Upper lobe of right lung (tissue), 1 donor: ENCODE measurements at places on chromosomes 3 and 15.
A peak's percentile ranks its signal among the peaks of the same experiment; 100 is the strongest.

- no peak for DNase-seq
Observed at GRCh38 chr3:122716667-122717066, 36.0 kb downstream of the PARP14 start.

DNA sequence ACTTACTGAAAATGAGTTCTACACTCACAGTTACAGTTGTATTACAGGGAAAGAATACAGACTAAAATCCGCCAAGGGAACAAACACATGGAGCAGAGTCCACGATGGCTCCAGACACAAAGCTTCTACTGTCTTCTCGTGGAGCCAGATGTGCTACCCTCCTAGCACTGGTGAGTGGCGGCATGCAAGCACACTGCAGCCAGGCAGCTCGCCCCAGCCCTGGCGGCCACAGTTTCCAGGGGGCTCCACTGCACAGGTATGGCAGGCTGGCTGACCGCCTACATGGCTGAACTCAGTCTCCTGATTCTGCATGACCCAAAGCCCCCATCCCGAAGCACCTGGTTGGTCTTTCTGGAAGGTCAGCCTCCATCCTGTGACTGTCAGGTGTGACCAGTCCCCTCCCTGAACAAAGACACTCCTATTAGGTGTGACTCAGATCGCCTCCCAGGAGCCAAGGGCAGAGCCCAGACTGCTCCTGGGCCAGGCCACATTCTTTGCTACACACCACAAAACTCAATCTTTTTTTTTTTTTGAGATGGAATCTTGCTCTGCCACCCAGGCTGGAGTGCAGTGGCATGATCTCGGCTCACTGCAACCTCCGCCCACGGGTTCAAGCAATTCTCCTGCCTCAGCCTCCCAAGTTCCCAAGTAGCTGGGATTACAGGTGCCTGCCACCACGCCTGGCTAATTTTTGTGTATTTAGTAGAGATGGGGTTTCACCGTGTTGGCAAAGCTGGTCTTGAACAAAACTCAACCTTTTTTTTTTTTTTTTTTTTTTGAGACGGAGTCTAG, 51.5 kb downstream of the CFAP92 start:
- no peak for DNase-seq

DNA sequence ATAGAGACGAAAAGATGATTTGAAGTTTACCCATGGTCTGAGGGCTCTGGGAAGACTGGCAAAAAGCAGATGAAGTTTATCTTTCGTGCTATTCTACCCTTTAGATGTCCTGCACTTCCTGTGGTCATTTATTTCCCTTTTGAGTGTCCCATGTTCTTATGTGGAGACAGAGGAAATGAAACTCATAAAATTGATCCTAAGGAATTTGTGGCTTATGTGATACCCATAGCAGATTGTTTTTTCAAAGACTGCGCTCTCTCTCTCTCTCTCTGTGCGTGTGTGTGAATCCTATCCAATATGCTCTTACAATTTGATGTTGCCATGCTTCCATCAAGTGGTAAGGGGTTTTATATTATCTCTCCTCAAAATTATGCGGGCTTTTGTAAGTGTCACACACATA, 607.5 kb upstream of the DPPA4 start:
- no peak for DNase-seq

DNA sequence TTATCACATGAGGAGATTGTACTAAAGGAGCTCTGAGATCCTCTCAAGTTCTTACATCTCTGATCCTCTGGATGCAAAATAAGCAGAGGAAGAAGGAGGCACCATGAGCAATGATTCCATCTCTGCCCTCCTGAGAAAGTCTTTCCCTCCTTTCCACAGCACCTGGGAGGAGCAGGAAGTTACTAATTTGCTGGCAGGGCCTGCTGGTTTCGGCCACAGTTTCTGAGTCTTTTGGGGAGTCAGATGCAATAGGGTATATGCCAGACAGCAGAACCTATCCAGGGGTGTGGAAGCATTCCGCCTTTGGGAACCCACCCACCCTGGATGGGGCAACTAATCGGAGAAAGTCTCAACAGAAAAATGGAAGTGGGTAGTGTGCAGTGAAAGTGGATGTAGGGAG, 38.5 kb upstream of the SPTSSB start:
- DNase-seq, result no peak

- no peak for DNase-seq
Observed at GRCh38 chr3:174398761-174399160, 460.4 kb upstream of the NAALADL2 start.

GRCh38 chr3:176861137-176861536, 336.1 kb downstream of the TBL1XR1 start:
- DNase-seq, result no peak

DNA sequence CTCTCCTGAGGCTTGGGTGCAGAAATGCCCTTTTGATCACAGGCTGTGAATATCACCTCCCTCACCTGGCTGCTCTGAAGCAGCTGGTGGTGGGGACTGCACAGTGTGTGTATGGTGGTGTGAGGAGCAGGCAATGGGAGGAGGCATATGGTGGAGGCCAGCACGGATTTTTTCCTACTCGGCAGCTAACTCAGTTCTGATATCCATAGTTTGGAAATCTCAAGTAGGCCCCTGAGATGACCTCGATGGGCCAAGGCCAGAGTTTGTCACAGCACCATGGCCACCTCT, 21.3 kb upstream of the CXCR6 start:
- no peak for DNase-seq

DNA sequence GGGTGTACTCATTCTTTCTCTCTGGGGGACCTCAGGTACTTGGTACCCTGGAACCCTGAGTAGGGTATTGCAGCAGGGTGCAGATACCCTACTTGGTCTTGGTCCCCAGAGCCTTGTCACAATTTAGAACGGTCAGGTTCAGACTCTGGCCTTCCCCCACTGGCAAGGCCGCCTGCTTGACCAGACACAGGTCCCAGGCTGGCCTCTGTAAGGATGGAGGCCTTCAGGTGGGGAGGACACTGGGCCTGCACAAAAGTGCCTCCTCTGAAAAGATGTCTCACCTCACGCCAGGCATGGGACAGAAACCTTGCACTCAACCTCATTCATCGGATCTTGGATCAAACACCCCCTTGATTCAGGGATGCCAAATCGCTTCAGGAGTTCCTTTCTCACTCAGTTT, 158.4 kb downstream of the KLF13 start:
- peak; percentile 46 for DNase-seq

DNA sequence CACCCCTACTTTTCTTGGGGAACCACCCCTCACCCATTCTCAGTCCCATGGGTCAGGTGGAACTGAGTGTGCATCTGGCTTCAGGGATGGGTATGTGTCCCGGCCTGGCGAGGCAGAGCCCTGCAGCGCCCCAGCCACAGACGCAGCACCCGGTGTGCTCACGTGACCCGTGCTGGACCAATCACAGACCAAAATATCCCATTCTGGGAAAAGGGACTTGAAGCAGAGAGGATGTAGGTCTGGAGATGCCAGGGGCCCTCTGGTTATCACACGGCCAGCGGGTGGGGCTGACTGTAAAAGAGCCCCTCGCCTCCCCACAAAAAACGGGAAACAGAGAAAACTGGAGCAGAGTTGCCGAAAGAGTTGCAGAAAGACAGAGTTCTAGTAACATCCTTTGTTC, 138.0 kb upstream of the RAD18 start:
- DNase-seq, result no peak

GRCh38 chr3:150317469-150317868, 90.6 kb upstream of the TSC22D2 start:
- no peak for DNase-seq

- no peak for DNase-seq
Observed at GRCh38 chr3:16059081-16059537, 115.4 kb upstream of the GALNT15 start.

DNA sequence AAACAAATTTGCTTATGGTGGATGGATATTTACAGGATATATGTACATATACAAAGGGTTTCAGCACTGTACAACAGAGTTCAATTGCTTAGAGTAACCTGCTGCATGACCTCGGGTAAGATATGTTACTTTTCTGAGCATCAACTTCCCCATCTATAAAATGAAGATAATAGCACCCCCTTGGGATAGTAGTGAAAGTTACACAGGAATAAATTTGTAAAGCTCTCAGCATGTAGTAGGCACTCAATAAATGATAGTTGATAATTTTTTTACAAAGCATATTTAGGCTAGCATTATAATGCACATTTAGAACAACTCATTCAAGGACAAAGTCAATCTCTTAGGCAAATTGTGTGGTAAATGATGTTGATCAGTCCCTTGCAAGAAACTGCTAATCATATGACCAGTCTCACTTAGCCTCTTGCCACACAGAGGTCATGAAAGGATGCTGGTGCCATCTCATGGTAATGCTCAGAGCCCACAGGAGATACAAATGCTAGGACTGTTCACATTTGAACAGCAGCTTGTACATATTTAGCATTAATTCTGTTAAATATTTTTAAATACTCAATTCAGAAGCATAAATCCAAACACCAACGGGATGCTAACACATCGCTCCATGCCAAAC, 123.9 kb downstream of the MAGI1 start:
- DNase-seq, result no peak

DNA sequence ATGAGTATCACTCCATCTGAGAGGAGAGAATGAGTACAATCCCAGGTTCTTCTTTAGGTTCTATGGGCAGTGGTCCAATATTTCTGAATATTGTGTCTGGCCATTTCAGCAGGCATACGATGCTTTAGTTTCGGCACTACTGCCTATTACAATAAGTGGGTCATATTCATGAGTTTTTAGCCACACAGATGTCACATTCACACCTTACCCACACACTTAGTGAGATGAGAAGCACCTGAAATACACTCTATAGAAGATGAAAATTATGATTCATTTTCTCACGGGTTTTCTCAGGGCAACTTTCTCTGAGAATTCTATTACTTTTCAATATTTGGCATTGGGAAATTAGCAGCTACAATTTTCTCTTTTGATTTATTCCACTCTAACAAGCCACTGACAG, 132.2 kb downstream of the TGFBR2 start:
- DNase-seq, result no peak

DNA sequence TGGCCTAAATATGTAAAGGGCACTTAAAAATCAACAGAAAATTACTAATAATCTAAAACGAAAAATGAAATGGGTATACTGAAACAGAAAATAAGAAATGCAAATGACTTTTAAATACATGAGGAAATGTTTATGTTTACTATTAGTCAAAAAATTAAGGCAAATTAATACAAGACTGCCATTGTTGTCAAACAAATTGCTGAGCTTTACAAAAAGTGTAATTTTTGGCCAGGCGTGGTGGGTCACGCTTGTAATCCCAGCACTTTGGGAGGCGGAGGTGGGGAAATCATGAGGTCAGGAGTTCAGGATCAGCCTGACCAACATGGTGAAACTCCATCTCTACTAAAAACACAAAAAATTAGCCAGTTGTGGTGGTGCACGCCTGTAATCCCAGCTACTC, 343.9 kb upstream of the SGO1 start:
- no peak for DNase-seq

DNA sequence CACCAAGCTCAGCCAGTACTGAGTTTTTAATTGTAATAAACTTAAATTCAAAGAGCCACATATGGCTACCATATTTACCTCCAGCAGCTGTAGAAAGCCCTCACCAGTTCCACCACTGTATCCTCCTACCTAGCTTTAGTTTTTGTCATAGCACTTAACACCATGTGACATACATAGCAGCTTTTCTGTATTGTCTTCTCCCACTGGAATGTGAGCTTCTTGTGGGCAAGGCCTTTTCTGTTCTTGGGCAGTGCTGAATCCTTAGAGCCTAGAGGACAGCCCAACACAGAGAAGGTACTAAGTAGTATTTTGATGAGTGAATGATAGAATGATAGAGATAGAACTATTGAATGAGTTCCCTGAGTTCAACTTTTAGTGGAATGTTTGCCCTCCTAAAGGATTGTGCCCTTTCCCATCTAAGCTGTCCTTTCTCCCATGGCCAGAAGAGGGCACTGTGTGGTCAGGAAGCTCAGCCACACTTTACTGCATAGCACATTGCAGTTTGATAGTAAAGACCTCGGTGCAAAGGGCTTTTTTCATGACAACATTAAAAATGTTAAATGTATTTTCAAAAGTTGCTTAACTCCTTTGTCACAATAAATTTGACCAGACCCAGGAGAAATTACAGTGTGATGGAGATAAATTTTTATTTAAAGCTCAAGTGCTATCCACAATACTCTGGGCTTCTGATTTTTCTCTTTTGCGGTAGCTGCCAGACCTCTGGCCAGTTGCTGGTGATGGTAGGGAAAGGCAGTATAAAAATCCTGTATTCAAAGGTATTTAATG, 115.8 kb downstream of the GHSR start:
- DNase-seq, result no peak

- DNase-seq, result no peak
Observed at GRCh38 chr3:124346487-124346886, 354.6 kb upstream of the ROPN1 start.

DNA sequence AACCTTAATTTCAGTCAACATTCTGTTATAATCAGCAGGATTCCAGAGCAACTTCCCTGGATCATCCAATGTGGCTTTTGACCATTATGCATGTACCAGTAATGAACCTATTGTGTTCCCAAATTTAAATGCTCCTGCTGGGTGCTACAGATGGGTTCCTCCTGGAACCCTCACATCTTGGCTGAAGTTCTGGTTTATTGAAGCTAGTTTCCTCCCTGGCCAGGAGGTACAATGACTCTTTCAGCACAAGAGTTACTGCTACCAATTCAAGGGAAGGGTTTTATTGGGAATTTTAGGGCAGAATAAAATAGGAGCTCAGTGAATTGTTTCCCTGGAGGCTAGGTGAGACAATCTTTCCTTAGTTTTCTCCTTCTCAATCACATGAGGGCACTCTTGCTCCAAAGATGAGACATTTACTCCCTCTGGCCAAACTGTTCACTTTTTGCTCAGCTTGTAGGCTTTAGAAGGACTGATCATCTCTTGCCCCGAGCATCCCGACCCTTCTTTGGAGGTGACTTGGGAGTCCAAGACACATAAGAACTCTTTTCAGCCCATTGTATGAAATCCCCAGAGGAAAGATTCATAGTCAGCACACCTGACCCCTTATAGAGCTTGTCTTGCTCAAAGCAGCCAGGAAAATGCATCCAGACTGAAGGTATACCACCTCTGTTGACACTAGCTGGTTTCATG, 8.8 kb upstream of the NPHP3 start:
- no peak for DNase-seq

DNA sequence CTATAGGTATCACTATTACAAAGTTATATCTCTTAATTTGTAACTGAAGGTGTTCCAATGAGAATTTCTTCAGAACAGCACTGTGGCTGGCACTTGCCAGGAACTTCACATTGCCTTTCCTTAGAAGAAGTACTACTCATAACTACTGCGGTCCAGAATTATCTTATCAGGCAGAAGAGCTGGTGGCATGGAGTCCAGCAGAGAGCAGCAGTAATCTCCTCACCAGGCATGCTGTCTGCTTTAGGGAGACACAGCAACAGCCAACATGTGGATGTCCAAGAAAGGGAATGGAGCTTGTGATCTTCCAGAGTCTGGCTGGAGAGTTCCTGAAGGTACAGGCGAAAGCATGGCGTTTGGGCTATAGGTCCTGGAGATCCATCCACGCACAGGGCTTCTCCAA, 919.7 kb upstream of the NR2F2 start:
- DNase-seq, result no peak

GRCh38 chr15:57570994-57571393, 20.7 kb upstream of the MYZAP start:
- DNase-seq, result no peak
